ENCODE measurements at places on chromosomes 4 and X.

GRCh38 chr4:19993242-19993641 lies 258.5 kb upstream of the SLIT2 start:
- DNase-seq = no peak

- DNase-seq = no peak
Observed at GRCh38 chrX:1390621-1391369, 1.1 kb downstream of the SLC25A6 start.

DNA sequence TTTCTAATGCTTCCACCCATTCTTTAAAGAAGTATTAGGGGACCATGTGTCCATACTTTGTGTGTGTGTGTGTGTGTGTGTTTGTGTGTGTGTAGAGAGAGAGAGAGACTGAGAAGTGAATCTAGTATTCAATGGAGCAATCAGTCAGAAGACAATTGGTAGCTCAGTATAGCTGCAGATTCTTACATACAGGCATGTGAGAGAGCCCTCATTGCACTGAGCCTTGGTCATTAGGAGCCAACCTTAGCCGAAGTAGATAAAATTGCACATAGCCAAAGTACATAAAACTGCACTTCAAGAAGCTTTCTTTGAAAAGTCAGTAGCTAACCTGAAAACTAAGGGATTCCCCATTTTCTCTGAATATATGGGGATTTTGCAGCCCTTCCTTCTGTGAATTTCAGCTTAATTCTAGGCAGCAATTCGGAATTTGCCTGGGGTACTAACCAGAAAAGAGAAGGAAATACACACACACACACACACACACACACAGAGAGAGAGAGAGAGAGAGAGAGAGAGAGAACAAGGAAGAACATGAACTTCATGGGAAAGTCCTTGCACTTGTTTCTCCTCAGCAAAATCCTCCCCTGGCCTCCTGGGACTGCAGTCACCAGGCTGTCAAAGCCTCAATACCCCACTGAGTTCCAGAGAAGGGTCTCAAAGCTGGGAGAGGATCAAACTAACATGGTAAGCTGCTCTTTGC lies 1.7 kb upstream of the PRDM8 start:
- no peak for DNase-seq

- DNase-seq = no peak
Observed at GRCh38 chr4:29553846-29554245, 1166.3 kb upstream of the PCDH7 start.

GRCh38 chr4:151197247-151197646 lies 79.7 kb upstream of the PRSS48 start:
- DNase-seq = no peak

GRCh38 chr4:100913685-100914084 lies 395.9 kb upstream of the EMCN start:
- no peak for DNase-seq

GRCh38 chr4:65597697-65598096 lies 72.6 kb downstream of the EPHA5 start:
- no peak for DNase-seq

- no peak for DNase-seq
Observed at GRCh38 chrX:109654516-109655109, 29.6 kb upstream of the KCNE5 start.

GRCh38 chrX:41837270-41837944 lies 85.9 kb downstream of the CASK start:
- no peak for DNase-seq

DNA sequence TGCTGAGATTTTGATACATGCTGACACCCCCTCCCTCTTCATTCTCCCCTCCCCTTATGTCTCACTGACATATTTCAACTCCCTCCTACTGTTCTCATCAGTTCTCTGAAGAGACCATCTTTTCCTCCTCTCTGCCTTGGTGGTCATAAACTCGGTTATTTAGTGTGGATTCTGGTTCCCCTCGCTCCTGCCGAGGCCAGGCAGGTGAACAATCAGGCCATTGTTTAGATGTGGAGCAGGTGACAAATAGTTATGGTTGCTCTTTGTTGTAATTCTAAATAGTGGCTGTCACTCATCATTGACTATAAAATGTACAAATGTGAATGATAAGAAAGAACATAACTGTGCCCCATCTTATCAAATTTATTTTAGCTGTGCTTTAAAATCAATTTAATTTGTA lies 324.6 kb downstream of the BCOR start:
- no peak for DNase-seq

GRCh38 chrX:41558531-41558930 lies 111.4 kb downstream of the NYX start:
- no peak for DNase-seq

DNA sequence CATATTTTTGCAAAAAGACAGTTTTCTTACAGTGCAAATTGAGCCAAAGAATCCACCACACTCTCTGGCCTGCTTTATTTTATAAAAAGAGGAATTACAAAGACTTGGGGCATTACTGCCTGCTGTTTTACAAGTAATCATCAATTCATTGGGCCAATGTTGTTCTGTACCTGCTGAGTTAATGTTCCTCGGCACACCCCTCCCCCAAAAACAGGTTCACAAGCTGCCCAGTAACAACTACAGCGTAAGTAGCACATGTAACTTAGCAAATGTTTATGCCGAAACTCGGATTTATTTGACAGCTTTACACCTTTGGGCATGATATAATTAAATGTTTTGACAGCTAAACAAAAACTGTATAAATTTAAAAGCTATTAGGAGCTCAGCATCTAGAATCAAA lies 214.6 kb upstream of the MAB21L2 start:
- no peak for DNase-seq

- DNase-seq = no peak
Observed at GRCh38 chrX:63934791-63935190, 149.8 kb upstream of the ARHGEF9 start.

GRCh38 chr4:171016145-171016544 lies 797.1 kb upstream of the GALNTL6 start:
- no peak for DNase-seq

GRCh38 chr4:48588230-48589097 lies 98.4 kb downstream of the ZAR1 start:
- DNase-seq = no peak

- DNase-seq = no peak
Observed at GRCh38 chr4:174053895-174054294, 229.6 kb downstream of the FBXO8 start.

GRCh38 chr4:186250760-186251159 lies 15.2 kb upstream of the F11 start:
- DNase-seq = no peak

GRCh38 chrX:29315931-29316330 lies 728.7 kb downstream of the IL1RAPL1 start:
- no peak for DNase-seq

- DNase-seq = no peak
Observed at GRCh38 chr4:114601304-114602052, 2.9 kb downstream of the UGT8 start.

- no peak for DNase-seq
Observed at GRCh38 chrX:34300871-34301270, 168.8 kb upstream of the FAM47A start.

- no peak for DNase-seq
Observed at GRCh38 chrX:20421275-20421674, 154.6 kb upstream of the RPS6KA3 start.

GRCh38 chr4:74545448-74545847 lies 100.5 kb downstream of the AREG start:
- no peak for DNase-seq

- DNase-seq = peak; percentile 45
Observed at GRCh38 chr4:113760795-113761619, 531 bp downstream of the CAMK2D start.

GRCh38 chr4:173935622-173936405 lies 347.7 kb downstream of the FBXO8 start:
- DNase-seq = no peak

DNA sequence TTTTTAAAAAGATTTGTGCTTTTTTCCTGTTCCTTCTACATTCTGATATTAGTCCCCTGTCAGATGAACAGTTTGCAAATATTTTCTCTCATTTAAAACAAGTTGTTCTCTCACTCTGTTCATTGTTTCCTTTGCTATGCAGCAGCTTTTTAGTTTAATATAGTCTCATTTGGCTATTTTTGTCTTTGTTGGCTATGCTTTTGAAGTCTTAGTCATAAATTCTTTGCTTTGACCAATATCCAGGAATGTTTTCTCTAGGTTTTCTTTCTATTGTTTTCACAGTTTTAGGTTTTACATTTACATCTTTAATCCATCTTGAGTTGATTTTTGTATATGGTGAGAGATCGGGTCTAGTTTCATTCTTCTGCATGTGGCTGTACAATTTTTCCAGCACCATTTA lies 136.8 kb downstream of the TET2 start:
- DNase-seq = no peak

GRCh38 chr4:153067376-153067775 lies 131.3 kb downstream of the FHDC1 start:
- DNase-seq = no peak

DNA sequence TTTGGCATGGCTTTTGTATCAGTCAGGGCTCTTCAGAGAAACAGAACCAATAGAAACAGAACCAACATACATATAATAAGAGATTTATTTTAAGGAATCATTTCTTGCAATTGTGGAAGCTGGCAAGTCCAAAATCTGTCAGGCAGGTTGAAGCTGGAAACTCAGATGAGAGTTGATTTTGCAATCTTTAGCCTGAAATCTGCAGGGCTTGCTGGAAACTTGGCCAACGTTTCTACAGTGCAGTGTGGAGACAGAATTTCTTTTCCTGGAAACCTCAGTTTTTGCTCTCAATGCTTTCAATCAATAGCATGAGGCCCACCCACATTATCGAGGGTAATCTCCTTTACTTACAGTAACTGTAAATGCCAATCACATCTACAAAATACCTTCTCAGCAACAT lies 45.4 kb downstream of the COMMD8 start:
- DNase-seq = no peak

DNA sequence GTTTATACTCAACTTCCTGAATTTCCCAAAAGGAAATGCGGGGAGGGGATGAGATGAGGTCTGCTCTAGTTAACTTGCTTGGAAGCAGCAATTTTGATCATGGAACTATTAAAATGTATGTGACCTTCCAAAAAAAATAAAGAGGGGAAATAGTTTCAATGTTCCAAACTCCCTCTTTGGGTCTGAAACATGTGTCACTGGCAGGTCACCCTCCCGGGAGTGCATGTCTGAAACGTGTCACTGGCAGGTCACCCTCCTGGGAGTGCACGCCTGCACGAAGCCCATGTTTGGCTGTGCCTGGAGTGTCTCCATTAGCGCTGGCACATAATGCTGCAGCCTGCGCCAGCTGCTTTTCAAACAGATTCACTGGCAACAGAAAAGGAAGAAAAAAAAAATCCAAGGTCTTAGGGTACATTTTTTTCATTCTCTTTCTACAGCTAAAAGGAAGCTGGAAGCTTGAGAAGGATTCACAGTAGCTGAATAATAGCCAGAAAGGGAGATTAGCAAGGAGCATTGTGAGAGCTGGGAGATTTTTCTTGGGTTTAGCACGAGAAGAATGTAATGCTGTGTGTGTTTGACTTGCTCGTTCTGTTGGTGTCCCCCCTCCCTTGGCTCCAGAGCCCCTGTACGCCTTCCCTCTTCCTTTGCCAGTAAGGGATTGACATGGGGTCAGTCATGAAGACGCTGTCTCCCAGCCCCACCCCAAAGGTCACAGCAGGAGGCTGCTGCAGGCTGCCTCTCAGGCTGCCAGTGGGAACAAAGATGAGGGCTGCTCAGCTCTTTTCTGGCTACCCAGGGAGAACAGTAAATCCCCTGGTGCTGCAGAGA lies 39.2 kb upstream of the TLR3 start:
- DNase-seq = no peak

- DNase-seq = no peak
Observed at GRCh38 chrX:108299101-108299591, 139.1 kb downstream of the COL4A6 start.

DNA sequence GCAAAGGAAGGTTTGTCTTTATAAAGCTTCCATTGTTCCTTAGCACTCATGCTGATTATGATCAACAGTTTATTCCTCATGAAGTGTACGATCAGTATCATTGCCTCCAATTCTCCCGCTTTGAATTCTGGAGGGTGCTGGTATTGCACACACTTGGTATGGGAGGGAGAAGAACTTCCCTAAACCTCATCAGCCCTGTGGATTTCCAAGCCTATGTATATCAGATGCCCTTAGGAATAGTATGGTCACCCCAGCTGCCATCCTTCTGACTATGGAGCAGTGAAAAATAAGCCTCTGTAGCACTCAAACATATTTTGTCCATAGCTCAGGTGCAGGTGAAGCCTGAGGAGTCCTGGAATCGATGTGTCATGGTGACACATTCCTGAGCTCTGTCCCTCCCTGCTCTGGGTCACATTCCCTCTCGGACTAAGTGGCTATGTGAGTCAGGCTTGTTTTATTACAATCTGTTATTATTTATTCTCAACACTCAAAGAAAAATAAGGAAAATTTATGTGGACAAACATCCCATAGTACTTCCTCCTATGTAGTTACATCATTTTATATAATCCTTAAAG lies 2.0 kb upstream of the ZDHHC9 start:
- no peak for DNase-seq

GRCh38 chr4:121255986-121256750 lies 92.0 kb upstream of the TNIP3 start:
- peak; percentile 35 for DNase-seq

DNA sequence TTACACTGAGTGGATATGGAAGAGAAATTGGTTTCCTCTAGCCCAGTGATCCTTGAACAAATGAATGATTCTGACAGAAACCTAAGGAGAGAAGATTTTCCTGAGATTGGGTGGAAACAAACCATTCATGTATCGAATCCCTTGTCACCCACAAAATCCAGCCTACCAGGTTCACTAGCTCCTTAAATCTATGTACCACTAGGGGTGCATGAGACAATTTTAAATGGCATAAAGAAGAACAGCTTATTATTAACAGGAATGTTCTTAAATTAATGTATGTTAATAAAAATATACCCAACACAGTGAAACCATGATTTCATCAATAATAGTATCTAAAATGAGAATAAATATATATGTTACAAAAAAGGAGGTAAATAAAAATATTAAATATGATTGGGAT lies 118.4 kb upstream of the LNX1 start:
- DNase-seq = no peak

All from activated T-cell treated with anti-CD3 and anti-CD28 coated beads for 48 hours (primary cell).